ENCODE measurements at places on chromosomes 16 and 17.
A peak's percentile ranks its signal among the peaks of the same experiment; 100 is the strongest.

DNA sequence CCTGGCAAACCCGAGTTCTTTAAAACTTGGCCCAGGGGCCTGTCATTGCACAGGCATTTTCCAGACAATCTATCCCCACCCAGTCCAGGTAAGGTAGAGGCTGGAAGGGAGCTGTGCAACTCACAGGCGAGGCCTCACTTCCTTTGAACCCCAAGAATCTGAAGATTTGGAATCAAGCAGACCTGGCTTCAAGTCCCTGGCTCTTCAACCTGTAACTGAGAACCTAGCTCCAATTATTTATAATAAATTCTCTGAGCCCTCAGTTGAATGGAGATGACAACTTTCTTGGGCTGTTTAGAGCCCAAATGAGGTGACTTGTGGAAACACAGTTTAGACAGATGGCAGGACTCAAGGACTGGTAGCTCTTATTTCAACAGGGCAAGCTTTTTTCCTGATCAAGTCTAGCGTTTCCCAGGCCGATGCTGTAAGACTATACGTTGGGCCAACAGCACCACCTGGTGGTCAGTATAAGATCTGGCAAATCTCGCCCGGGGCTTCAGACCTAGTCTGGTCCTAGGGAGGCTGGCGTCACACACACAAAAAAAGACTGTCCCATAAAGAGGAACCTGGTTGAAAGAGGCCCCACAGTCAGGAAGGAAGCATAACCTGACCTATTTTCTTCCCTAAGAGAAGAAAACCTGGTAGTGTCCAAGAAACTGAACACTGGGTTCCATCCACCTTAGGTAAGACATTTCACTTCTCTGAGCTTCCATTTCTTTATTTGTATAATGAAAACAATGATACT, 117.9 kb downstream of the C17orf67 start:
- peak; percentile 96 for DNase-seq

DNA sequence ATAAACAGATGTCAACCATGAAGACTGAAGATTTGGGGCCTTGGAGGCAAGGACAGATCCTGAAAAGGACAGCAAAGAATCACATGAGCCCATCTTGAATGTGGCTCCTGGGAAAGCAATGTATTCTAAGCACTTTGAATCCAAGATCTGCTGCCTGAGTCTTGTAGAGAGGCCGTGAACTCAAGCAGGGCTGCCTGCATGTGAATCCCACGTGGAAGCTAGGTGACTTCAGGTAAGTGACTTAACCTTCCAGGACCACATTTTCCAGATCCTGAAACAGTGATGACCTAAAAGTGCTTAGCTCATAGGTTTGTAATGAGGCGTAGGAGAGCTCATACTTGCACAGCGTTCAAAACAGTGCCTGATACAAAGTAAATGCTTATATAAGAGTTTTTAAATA, 373.0 kb upstream of the SALL1 start:
- DNase-seq: no peak

- no peak for DNase-seq
Observed at GRCh38 chr16:87815567-87815966, 49.8 kb upstream of the KLHDC4 start.

- no peak for DNase-seq
Observed at GRCh38 chr17:13016881-13017654, 759 bp downstream of the ELAC2 start.

DNA sequence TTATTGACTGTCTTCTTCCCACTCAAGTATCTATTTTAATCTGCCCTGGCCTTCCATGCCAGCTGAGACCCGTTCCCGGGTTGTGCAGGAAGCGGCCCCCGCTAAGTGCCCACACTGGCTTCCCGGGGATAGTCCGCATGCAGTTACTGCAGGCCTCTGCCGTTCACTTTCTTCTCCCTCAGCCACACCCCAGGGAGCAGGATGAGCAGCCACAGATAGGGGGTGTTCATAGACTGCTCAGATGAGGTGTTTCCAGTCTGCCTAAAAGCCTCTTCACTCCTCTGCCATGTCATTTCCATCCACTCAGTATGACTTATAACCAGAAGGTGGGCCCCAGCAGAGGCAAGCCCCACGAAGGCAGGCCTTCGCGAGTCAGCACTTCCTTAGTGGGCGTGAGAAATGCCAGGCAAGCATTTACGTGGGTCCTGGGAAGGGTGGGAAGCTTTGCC, 7.7 kb downstream of the MED9 start:
- DNase-seq: peak; percentile 50

GRCh38 chr16:28924399-28924761, 658 bp downstream of the RABEP2 start:
- no peak for DNase-seq

GRCh38 chr17:8041249-8041928, 2.5 kb downstream of the ALOX15B start:
- DNase-seq: peak; percentile 64

Data from islet precursor cell (in vitro differentiated cells).